Caco-2 (cell line): ENCODE measurements at places on chromosomes 5 and 9. TPM values are rescaled to one million over a fixed set of nuclear protein-coding genes. Genes with fewer than 3 reads are reported as not detected.

DNA sequence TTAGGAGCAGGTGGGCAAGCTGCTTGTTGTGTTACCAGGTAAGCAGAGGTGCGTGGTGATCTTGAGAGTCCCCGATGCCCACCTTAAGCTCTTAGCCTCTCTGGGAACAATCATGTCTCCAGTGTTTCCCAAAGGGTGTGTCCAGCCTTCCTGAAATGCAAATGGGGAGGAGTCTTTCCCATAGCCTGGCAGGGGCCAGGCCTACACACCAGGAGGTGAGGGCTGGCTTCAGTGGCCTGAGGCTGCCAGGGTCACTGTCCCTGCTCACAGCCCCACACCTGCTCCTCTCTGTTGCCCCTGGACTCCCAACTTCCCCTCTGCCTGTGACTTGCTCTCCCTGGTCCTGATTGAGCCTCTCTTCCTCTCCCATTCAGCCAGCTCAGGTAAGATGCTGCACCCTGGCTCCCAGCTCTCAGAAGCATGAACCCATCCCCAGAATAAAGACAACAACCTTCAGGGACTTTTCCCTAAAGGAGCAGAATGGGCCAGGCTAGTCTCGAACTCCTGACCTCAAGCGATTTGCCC, 65.7 kb upstream of the PHYKPL start:
- H3K27me3 ChIP-seq: no peaks in the 10 kb centered on the region
- H3K4me3 ChIP-seq: no peak overlapping the region
- no peaks in the 10 kb centered on the region for H3K4me1 ChIP-seq
- no peaks in the 10 kb centered on the region for H3K36me3 ChIP-seq

- H3K36me3 ChIP-seq: no peaks in the 10 kb centered on the region
- no peak overlapping the region for H3K27ac ChIP-seq
- H3K4me3 ChIP-seq: no peak overlapping the region
- no peaks in the 10 kb centered on the region for H3K4me1 ChIP-seq
- no peaks in the 10 kb centered on the region for H3K27me3 ChIP-seq
- no peak for DNase-seq
Observed at GRCh38 chr5:137695651-137696428, 40.0 kb downstream of the KLHL3 start.

DNA sequence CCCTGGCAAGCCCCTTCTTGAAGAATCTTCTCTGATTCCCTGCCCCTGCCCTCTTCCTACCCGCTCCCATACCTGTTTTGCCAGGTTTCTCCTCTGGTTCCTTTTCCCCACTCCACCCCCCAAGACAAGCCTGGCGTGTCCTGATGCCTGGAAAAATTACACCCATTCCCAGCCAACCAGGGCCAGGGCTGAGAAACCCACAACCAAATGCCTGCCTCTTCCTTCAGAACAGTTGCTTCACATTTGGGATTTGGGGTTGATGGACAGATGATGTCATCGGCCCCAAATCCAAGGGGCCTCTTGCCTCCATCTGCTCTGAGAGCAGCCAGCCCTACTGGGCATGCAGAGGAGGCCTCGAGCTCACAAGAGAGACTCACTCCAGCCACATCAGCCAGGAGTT, 8.8 kb upstream of the NEK6 start:
- no peaks in the 10 kb centered on the region for H3K4me1 ChIP-seq
- no peak overlapping the region for H3K27ac ChIP-seq
- no peak overlapping the region for H3K4me3 ChIP-seq
- H3K36me3 ChIP-seq: no peaks in the 10 kb centered on the region
- DNase-seq: no peak

- peaks cover under 1% of the 10 kb centered on the region; the same call in 1 of the 2 replicates for H3K4me1 ChIP-seq
- no peaks in the 10 kb centered on the region for H3K27me3 ChIP-seq
- H3K36me3 ChIP-seq: no peaks in the 10 kb centered on the region
- DNase-seq: no peak
- no peak overlapping the region for H3K4me3 ChIP-seq
Observed at GRCh38 chr9:86329649-86330048, 24.6 kb downstream of the TUT7 start.

- no peaks in the 10 kb centered on the region for H3K36me3 ChIP-seq
- DNase-seq: peak; percentile 32
- H3K4me3 ChIP-seq: no peak overlapping the region
- peaks cover 10% of the 10 kb centered on the region for H3K4me1 ChIP-seq
Observed at GRCh38 chr9:106953174-106953573, 90.2 kb downstream of the ZNF462 start.

GRCh38 chr5:103224894-103225246, 33.7 kb upstream of the MACIR start:
- no peak for DNase-seq
- no peaks in the 10 kb centered on the region for H3K36me3 ChIP-seq
- H3K27ac ChIP-seq: no peak overlapping the region
- no peaks in the 10 kb centered on the region for H3K4me1 ChIP-seq
- H3K4me3 ChIP-seq: no peak overlapping the region

DNA sequence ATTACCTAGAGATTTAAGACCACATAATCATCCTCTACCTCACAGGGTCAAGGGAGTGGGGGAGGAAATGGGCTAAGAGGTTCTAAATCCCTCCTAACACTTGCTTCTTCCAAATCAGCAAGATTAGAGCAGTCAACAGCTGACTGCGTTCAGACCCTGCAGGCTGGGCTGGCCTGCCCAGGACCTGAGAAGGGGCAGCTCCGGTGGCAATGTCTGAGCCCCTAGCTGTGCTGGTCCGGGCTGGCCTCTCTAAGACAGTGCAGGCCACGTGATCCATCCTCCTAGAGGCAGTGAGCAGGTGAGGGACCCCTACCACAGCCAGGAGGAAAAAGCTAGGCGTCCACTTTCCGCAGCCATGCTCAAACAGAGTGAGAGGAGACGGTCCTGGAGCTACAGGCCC, at the start of gene KCNV2:
Gene KCNV2, plus strand, starts transcription at position 126 of the 400 bp plus-strand sequence. Its CDS starts 230 bp downstream, at position 356.
- no peak within 1 kb of the TSS for H3K27ac ChIP-seq
- no peak for DNase-seq
- H3K4me1 ChIP-seq: peaks cover 17% of the 10 kb centered on the region
- H3K27me3 ChIP-seq: no peaks in the 10 kb centered on the region
- no peak within 1 kb of the TSS for H3K4me3 ChIP-seq
- H3K36me3 ChIP-seq: no peaks in the 10 kb centered on the region

DNA sequence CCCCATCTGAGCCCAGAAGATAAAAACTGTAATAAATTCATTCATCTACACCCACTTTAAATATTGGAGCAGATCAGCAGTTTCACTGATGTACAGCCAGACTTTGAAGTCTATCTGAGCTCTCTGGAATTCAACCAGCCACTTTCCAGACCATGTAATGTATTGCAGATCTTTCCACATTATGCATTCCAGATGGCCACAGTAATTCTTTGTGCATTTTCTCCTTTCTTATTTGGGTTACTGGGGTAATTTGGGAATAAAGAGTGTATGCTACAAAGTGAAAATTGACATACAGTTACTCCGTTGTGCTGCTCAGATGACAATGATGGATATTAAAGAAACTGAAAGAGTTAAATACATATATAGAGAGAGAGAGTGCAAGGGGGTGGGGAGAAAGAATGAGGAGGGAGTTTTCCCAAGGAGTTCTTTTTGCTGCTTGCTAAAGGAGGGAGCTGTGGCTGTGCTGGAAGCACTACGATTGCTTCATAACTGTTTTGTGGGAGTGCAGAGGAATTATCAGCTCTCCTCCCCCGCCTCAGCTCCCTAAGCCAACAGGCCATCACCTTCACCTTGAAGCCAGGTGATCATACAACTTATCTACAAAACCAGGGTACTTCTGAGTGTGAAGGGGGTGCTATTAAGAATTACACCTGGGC, 152.8 kb downstream of the GAS1 start:
- H3K27ac ChIP-seq: no peak overlapping the region
- no peak for DNase-seq
- H3K4me3 ChIP-seq: no peak overlapping the region
- H3K36me3 ChIP-seq: no peaks in the 10 kb centered on the region
- no peaks in the 10 kb centered on the region for H3K27me3 ChIP-seq
- H3K4me1 ChIP-seq: no peaks in the 10 kb centered on the region

NEUROG1 gene
- not detected in 2 replicates for total RNA-seq

FOXD1 gene
- 2.8 and 3.1 TPM in 2 replicates for total RNA-seq

- H3K36me3 ChIP-seq: peaks cover 3% of the 10 kb centered on the region; the same call in 1 of the 2 replicates
- DNase-seq: no peak
- no peak overlapping the region for H3K4me3 ChIP-seq
- H3K4me1 ChIP-seq: peaks cover 8% of the 10 kb centered on the region; the same call in 1 of the 2 replicates
Observed at GRCh38 chr9:128694344-128694743, 5.3 kb downstream of the SET start.

SOX30 gene
- total RNA-seq: 2.9 and 3.1 TPM in 2 replicates
